Trophoblast cell (in vitro differentiated cells and primary cell): ENCODE measurements at places on chromosomes 12 and 14.

GRCh38 chr12:89538897-89539296 lies 13.1 kb upstream of the POC1B start:
- no peak for DNase-seq

GRCh38 chr14:70666361-70666686 lies 24.6 kb downstream of the TTC9 start:
- DNase-seq = peak; percentile 48

DNA sequence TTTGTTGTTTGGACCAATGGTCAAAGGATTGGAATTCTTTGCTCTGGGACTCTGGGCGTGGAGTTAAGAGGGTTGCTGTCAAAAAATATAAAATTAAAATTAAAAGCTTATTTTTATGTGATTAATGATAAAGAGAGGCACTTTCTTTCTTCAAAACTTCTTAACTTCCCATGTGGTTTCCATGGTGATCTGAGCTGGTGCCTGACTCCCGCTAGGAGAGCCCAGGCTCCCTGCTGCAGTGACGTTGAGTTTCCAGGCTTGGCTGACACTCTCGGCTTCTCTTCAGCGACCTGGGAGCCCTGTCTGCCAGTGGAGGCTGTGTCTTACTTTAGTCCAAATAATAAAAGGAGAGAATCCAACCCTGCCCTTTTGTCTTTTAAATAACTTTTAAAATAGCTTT lies 84.4 kb downstream of the GALC start:
- no peak for DNase-seq

GRCh38 chr12:11652351-11653040 lies 3.0 kb downstream of the ETV6 start:
- DNase-seq = peak; percentile 17

DNA sequence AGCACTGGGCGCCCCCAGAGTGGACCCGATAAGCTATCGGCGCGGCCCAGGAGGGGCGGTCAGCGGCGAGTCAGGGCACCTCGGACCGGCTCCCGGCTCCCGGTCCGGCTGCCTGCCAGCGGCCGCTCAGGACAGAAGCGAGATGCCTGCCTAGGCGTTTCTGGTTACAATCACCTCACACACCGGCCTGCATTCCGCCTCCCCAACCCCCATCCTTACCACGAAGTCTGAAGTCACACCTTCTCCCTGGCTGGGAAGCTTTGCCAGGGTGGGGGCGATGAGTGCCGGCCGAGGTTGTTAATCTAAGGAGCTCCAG lies 42.6 kb upstream of the TBX5 start:
- no peak for DNase-seq

DNA sequence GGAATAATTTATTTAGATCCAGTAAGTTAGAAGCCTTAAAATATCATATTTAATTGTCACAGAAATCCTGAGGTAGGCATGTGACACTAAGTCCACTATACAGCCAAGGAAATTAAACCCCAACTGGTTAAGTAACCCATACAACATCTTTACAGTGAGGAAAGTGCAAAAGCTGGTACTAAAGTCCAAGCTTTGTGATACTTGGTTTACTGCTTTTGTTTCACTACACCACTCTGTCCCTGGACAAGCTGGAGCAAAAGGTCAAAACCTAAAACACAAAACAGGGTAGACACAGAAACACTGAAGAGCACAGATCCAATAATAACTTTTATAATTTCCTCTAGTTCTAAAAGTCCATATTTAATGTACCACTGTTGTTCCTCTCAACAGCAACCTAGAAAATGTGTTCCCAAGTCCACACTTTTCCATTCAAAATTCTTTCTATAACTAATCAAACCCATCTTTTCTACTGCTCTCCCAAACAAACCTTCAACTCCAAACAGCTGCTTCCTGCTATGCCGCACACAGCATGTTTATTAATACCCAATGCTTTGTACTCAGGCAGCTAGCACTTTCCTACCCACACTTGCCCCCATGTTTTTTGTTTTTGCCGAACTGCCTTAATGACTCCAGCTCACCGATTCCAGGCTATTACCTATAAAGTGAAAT lies 90.9 kb downstream of the MED13L start:
- no peak for DNase-seq

GRCh38 chr12:11719678-11720099 lies 70.2 kb downstream of the ETV6 start:
- DNase-seq = peak; percentile 33

DNA sequence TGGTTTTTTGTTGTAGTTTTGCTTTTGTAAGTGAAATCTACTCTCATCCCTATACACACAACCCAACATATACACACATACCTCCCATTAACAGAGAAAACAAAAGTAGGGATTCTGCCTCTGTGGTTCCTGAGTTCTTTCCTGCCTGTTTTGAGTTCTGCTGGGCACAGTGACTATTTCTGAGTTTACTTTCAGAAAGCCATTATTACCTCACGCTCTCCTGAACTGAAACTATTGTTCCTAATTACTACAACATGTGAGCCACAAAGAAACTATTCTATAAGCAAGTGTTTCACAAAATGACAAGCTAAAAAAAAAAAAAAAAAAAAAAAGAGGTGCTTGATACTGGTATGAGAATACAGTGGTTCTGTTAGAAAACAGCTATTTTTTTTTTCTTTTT lies 110.9 kb downstream of the ALG10B start:
- DNase-seq = no peak

DNA sequence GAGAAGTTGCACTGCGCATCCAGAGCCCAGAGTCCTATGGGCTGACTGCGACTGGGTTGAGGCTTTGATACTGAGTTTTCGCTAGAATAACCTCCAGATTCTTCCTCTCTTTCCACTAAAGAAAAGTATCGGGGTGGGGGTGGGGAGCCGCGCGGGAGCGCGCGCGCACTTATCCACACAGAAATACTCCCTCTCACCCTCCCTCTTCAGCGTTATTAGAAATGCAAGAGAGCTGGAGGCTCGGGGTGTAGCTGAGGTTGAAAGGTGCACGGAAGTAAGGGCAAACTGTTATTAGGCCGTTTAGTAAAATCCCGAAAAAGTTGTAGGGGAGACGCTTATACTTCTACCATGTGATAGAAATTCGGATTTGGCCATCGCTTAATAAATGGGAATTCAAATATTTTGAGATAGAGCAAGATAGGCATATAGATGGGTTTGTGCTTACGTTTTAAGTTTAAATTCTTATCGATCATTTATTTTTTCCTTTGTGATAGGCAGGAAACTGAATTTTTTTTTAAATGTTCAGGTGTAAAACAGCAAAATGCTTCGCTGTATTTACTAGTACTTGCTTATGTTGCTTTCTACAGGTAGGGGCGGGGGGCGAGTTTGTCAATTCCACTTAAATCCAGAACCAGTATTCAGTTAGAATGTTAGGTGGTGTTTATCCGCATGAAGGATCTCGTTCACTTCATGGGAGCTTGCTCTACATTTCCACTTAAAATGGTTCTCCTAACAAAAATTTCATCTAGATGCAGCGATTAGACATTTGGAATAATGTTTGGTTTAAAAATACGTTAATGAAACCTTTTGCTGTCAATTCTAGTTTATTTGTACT lies 1.1 kb downstream of the ARHGAP5 start:
- no peak for DNase-seq

GRCh38 chr12:111434680-111435338 lies 29.1 kb downstream of the SH2B3 start:
- no peak for DNase-seq

DNA sequence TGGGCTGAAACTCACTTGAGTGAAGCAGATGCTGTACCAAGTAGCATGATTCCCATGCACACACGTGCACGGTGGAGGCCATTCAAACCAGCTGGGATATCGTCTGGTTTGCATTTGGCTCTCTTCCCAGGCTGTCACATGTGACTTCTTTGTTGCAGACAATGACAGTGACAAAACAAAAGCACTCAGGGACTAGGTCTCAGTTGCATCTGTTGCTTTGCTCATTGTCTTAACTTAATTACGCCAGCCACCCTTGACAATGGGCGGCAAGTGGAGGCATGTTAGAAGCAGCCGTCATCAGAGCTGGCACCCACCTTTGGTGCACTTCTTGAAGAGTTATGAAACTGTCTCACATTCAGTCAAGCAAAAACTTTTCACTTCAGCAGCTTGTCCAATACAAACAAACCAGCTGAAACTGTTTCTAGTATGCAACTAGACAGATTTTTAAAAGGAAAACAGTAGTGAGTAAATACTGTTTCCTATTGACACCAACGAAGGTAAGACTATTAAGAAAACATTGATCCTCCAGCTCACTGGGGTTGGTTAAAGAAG lies 74.3 kb downstream of the IGF1 start:
- no peak for DNase-seq

DNA sequence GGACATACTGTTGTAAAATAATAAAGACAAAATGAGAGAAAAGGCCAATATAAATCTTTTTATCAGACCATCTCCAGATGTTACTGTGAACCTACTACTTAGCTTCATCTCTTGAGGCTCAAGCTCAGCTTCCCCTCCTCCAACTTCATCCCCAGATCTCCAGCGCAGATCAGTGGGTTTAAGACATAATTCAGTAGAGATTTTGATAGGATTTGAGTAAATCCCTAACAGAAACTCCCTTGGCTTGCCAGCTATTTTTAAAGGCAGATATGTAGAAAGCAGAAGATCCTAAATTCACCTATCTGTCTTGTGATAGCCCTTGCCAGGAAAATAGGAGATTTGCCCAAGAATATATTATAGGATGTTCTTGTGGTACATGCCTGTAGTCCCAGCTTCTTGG lies 236.7 kb downstream of the FBXL14 start:
- no peak for DNase-seq

- no peak for DNase-seq
Measured at GRCh38 chr12:116263431-116263830, 14.1 kb downstream of the MED13L start.

GRCh38 chr12:104637604-104638003 lies 180.9 kb downstream of the CHST11 start:
- DNase-seq = no peak

- DNase-seq = no peak
Measured at GRCh38 chr14:69183735-69184134, 7.6 kb upstream of the EXD2 start.

DNA sequence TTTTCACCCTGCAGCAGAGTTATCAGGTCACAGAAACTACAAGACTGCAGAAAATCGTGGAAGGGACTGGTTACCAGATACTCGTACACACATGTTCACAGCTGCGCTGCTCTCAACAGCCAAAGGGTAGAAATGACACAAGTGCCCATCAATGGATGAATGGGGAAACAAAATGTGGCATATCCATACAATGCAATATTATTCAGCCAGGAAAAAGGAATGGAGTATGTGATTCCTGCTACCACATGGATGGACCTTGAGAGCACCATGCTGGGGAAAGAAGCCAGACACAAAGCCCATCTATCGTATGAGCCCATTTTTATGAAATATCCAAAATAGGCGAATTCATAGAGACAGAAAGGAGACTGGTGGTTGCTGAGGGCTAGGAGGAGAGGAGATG lies 1.7 kb upstream of the RIMBP2 start:
- no peak for DNase-seq

- DNase-seq = no peak
Measured at GRCh38 chr12:57541001-57541400, 6.0 kb downstream of the DCTN2 start.

GRCh38 chr12:29882846-29883245 lies 99.1 kb upstream of the TMTC1 start:
- DNase-seq = no peak

GRCh38 chr12:52215587-52216031 lies 17.4 kb upstream of the KRT7 start:
- DNase-seq = peak; percentile 99

GRCh38 chr12:43305065-43305464 lies 246.9 kb downstream of the ADAMTS20 start:
- no peak for DNase-seq

DNA sequence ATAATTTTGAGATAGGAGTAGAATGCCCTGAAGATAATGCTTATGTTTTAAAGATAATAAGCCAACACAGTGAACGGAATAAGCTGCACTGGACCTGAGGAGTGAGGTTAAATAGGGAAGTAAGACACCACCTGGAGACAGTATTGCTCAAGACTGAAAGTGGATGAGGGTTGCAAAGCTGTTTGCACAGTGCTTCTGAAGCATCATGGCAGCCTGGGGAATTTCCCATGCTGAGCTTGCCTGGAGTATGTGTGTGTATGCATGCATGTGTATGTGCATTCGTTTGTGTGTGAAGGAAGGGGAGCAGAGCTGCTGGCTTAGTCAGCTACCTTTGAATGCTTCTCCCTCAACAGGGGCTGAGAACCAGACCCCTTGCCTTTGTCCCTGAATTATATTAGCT lies 35.8 kb downstream of the BHLHE41 start:
- DNase-seq = peak; percentile 88

GRCh38 chr12:91562476-91562875 lies 379.9 kb upstream of the DCN start:
- DNase-seq = no peak

GRCh38 chr14:74062809-74063150 lies 21.5 kb downstream of the ALDH6A1 start:
- DNase-seq = peak; percentile 57

DNA sequence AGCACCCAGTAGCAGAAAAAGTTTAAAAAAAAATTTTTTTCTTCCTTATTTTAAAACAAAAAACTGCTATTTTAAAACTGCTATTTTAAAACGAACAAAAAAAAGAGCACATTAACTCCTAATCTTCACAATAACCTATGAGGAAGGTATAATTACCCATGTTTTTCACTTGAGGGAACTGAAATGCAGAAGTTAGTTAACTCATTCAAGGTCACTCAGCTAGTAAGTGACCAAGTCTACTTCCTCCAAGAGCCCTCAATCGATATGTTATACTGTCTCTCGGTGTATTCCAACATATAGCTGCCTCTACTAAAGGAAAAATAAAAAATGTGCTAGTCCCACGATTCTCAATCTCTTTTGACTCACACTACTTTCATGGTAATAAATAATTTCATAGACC lies 7.8 kb downstream of the RPAP3 start:
- DNase-seq = no peak

GRCh38 chr14:26401179-26401968 lies 196.5 kb downstream of the NOVA1 start:
- no peak for DNase-seq

- peak; percentile 60 for DNase-seq
Measured at GRCh38 chr14:63852271-63852816, 460 bp upstream of the SYNE2 start.

GRCh38 chr12:64323006-64323405 lies 67.6 kb downstream of the C12orf56 start:
- no peak for DNase-seq

DNA sequence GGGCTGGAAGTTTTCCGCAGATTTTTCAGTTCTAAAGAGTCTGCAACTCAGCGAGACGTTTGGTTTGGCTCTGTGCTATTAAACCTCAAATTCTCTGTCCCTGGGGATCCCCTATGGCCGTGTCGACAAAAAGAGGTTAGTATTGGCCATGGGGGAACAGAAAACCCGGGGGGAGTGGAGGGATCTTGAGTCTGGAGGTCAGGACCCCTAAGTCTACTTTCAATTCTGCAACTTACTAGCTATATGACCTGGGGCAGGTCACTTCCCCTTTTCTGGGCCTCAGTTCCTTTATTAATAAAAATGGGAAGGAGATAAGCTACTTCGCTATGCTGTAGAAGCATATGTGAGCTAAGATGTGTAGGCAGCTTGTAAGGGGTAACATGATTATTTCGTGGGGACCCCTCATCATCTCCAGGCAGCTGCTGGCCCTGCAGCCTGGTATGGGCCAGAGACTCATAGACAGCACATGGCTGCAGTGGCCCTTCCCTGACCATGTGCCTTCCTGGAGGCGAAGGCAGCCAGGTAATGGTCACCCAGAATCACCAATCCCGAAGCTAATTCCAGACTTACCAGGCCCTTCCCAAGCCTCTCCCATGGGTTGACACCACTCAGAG lies 8.6 kb downstream of the ASB2 start:
- DNase-seq = no peak

- peak; percentile 61 for DNase-seq
Measured at GRCh38 chr12:21697904-21698630, 40.4 kb upstream of the LDHB start.
